ENCODE measurements at places on chromosomes 2 and 18.

DNA sequence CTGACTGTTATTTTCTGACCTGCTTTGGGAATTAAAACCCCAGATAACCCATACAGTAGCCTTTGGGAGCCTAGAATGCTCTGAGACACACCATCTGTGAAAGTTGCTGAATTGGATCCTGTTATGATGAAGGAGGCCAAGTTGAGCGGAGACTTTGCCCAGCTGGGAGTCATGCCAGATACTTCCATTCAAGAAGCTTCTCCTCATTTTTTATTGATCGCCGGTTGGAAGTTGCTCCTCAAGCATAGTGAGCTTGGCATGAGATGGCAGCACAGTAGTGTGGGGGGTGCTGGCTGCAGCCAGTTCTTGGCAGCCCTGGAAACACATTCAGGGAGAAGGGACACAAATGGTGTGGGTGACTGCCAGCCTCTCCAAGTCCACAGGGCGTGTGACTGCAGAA lies 270.7 kb upstream of the NRP2 start:
- no peak for DNase-seq

DNA sequence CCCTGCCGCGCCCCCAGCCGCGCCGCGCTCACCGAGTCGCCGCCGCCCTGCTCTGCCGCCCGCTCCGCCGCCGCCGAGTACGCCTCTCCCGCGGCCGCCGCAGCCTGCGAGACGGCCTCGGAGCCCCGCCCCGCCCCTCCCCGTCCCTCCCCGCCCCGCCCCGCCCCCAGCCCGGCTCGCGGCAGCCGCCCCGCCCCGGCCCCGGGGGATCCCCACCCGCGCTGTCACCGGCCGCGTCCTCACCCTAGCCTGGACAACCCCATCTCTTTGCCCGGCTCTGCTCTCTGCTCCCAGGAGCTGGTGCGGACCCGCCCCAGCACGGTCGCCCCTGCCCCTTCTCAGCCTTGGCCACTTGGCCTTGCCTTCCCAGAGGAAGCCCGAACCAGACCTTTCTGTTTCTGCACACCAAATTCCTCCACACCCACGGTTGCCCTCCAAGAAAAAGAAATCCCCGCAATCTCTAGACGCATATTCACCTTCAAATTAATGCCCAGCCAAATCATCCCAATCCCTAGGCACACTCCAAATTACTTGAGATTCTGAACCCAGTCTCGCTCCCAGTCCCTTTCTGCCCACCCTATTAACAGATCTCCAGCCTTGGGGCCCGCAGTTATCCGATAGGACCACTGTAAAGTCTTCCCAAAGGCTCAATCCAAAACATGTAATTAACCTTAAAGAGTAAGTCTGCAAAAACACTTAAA lies at the start of gene CYRIA:
Gene CYRIA, minus strand, starts transcription at position 87 of the 701 bp plus-strand sequence. CDS start 77,715 bp downstream, outside the sequence.
- DNase-seq: peak; percentile 42

DNA sequence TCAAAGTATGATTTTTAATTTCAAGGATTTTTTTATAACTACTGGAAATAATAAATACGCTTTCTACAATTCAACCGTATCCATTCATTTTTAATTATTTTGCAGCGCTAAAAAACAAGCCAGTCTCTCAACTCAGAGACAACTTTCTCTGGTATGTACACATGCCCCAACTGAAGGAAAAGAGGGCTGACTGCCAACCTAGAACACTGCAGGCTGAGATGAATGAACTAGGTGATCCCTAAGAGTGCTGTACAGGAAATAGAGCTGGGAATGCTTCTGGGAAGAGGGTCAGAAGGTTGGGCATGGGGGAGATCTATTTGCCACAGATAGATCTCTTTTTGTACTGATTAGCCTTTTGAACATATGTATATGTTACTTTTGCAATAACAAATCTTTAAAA lies 460.1 kb downstream of the NR4A2 start:
- no peak for DNase-seq

DNA sequence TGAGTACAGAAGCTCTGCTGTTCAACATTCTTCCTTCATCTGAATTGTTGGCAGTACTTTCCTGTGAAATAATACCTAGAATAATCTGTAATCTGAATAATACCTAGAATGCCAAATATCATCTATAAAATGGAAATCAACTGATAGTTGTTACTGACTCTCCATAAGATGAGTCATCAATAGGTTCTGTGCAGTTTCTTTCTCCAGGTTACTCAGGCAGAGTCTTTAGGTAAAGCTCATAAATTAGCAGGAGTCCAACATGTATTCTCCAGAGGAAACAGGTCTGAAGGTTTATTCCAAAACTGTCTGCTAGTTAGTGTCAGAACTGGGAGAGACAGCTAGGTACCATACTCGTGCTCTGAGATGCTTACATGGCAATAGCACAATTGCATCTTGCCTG lies 282.0 kb upstream of the MAP2 start:
- DNase-seq: no peak

DNA sequence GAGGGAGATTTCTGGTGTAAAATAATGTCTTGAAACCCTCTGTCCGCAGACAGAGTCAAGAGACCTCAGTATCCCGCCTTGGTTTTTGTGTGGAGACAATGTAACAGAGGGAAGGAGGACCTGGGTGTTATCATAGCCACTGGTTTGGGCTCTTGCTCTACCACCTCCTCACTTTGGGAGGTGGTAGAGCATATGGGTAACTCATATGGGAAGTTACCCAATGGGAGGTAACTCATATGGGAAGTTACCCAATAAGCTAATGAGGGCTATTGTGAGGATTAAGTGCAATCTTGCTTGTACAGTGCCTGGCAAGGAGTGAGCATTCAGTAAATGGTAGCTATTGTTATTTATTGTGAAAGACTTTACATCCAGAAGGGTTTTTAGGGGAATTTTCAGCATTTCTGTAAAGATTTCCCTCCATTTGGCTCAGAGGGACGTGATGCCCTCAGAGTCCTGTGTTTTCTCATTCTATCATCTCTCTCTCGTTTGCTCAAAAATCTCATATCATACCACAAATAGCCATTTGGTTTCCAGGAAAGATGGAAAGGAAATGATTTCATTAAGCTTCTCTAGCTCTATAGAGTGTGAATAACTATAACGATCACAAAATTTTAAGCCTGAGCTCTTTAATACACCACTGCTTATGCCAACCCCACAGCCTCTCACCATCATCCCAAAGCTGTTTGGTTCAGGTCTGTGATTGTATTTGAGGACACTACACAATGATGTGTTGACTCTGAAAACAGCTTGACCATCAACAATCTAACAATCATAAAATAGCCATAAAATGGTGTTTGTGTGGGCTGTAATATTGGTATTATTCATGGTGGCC lies 307.7 kb downstream of the STK39 start:
- no peak for DNase-seq

DNA sequence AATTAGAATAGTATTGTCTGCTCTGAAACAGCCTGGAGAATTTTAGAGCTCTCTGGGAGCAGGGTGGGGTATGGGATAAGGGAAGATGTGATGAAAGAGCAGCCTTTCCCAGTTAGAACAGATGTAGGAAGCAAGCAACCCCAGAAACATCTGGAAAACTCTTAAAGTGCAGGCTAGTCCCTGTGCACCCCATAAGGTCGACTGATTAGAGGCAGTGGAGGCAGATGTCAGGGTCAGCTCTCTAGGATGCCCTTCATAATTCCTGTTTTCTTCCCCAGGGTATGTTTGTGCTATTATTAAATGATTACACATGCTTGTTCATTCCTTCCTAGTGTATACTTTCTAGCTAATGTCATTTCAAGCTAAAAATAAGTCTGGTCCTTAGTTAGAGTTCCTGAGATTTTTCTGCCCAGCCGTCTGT lies 41.7 kb downstream of the PTPRM start:
- no peak for DNase-seq

GRCh38 chr2:45595721-45596435 lies 15.2 kb downstream of the SRBD1 start:
- no peak for DNase-seq
